ENCODE measurements at places on chromosomes 7 and 10.

DNA sequence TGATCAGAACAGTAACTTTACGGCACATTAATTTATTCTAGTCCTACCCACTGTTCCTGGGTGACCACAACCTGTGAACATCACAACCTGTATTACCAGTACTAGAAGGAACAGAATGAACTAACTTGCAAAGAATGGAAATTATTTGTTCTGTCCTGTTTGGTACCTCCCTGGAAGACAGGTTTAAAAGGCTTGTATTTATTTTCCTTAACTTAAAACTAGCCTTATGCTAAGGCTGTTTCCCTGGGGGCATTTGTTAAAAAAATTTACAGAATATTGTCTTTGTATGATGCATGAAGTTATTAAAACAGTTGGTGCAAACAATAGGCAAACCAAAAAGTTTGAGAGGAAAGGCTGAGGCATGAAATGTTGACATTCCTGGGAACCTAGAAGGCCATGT, 132.7 kb downstream of the DNAJC1 start:
- no peak for DNase-seq

GRCh38 chr7:140176122-140176701, 571 bp downstream of the KDM7A start:
- no peak for DNase-seq

GRCh38 chr10:110067960-110068770, 60.4 kb downstream of the ADD3 start:
- DNase-seq = no peak

DNA sequence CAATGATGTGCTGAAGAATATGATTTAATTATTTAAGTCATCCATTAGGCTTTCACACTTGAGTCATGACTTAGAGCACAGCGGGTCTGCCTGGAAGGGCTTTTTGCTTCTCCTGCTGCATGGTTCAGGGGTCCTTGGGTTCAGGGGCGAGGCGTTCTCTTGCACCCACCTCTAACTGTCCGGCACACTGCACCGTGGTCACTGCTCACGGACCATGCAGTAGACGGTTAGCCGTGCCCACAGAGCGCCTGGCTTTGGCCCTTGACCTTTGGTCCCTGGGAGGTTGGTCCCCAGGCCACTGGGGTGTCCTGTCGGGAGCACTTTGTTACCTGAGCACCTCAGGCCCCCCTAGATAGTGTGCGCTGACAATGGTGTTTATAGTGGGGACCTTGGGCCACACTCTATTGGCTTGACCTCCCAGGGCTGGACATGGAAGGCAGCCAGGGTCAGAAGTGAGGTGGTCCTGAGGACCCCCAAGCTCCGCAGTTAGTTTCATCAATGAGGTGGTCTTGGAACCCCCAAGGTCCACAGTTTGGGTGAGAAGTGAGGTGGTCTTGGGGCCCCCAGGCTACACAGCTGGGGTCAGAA, 110.6 kb downstream of the ACTR3B start:
- DNase-seq = no peak

GRCh38 chr7:78939669-78940068, 513.8 kb downstream of the MAGI2 start:
- DNase-seq = no peak
